RPMI8226 (cell line): ENCODE measurements at places on chromosomes 1 and 21.

GRCh38 chr1:200128944-200129879, 101.7 kb downstream of the NR5A2 start:
- DNase-seq = no peak

DNA sequence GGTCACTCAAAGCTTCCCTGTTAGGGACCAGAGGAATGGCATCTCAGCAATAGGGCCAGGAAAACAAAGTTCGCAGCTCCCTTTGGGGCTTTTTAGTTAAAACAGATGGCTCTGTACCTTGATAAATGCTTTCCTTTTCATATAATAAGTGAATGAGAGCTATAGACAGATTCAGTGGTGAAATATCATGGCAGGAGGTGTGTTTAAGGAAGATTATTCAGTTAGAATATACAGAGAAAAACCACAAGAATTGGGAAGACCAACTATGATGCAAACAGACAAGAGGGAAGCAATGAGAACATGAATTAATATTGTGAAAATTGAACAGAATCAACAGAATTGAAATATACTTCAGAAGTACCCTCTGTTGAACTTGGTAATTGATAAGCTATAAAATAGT, 379.4 kb downstream of the PLPP3 start:
- DNase-seq = no peak

GRCh38 chr1:23558140-23558871, 995 bp downstream of the ID3 start:
- DNase-seq = no peak

DNA sequence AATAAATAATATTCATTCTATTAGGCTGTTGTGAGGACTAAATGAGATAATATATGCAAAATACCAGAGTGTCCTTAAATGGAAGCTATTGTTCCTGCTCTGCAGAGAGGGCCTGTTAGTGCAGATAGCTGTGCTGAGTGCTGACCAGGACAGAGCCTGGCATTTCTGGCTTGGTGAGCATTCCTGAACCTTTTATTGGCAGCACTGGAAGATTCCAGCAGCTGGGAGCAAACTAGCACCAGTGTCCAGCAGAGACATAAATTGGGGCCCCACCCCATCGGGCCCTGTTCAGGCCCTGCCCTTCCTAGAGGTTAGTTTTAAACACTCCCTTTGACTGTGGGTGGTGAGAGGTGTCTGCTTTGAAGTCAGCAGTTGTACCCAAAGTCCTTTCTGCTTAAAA, 85.9 kb upstream of the GADD45A start:
- no peak for DNase-seq

DNA sequence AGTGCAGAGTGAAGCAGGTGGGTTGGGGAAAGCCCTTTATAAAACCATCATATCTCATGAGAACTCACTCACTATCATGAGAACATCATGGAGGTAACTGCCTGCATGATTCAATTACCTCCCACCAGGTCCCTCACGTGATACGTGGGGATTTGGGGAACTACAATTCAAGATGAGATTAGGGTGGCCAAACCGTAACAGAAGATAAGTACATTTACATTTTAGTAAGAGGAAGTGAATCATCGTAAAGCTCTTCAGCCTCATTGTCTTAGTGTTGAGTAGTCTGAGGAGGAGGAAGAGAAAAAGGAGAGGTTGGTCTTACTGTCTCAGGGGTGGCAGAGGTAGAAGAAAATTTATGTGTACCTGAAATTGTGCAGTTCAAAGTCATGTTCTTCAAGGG, 1053.4 kb upstream of the ADGRL4 start:
- DNase-seq = no peak

DNA sequence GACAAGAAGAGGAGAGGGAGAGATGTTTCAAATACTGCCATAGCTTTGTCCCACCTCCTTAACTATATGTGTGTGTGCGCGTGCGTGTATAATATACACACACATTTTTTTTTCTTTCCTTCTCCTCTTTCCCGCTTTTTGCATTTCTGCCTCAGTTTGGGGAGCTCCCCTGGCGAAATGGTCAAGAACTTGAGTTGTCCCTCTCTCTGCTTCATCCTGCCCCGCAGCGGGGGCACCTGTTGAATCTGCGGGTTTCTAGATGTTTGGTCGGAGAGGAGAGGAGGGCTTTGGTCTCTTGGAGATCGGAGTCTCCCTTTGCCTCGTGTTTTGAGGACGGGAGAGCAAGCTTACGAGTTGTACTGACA, 504 bp downstream of the SCCPDH start:
- DNase-seq = no peak

DNA sequence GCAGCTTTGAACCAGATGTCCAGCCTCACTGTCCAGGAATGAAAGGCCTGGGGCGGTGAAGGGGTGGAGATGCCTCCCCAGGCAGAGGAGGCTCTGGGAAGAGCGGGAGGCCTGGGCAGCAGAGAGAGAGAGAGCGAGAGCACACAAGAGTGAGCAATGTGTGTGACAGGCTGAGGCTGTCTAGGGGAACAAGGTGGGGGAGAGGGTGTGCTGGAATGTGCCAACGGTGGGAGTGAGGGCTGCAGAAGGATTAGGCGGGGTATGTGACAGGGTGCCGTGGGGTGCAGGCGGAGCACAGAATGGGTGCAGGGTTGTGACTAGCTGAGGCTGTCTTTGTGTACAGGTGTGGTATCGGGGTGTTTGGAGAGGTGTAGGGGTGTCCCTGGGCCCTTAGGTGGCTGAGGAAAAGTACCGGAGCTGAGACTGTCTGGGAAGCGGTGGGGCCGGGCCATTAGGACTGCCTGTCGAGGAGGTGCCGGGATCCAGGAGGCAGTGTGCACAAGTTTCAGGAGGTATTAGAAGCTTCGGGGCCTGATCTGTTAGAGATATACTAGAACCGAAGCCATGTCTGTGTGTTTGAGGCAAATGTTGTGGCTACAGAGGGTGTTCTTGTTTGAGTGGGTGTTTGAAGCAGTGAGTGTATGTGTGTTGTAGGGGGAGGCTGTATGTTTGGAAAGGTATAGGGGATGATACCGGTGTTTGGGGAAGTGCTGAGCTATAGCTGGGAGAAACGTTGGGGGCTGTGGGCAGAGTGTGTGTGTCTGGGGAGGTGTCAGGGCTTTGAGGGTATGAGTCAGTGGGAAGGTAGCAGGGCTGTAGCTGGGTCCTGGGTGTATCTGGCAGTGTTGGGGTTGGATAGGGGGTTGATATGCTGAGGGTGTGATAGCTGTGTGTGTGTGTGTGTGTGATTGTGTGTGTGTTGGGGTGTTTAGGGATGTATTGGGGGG, 9.1 kb downstream of the AHDC1 start:
- no peak for DNase-seq

DNA sequence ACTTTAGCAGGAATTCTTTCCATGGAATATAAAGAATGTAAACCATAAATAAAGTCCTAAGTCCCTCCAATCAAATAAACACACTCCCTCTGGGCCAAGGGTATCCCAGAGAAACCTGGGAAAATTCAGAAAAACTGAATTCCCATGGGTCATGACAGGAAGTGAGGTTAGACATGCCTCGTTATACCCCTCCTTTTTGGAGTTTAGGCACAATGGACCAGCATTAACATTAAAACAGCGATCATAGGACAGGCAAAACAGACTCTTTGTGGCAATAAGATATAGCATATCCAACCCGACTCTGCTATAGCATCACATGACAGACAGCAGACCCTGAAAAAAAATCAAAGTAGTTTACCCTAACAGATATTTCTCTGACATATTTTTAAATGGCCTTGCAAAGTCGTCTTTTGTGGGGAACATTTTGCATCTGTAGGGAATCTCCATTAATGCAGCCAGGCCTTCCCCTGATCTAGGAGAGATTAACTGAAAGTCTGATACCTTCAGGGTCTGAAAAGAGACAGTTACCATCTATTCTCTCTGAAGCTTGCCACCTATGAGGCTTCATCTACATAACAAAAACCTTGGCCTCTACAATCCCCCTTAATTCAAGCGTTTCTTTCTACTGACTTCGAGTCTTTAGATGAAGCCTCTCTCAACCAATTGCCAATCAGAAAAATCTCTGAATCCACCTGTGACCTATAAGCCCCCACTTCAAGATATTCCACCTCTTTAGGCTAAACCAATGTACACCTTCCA, 143.0 kb upstream of the KCNK1 start:
- no peak for DNase-seq

DNA sequence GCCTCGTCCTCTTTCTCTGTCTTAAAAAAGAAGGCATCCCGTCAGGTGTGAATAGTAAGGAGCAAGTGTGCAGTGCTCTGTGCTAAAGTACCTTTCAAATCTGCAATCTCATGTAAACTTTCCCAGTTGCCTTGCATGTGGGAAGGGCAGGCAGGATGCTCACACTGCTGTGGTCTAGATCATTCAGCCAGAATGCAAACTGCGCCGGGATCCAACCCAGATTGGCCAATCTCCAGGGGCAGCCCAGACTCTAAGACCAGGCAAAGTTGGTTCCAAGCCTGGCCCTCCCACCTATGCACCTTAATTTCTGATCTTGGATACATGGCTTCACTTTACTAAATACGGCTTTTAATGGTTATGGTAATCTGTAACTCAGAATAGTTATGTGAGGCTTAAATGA, 3.2 kb upstream of the MAP1LC3C start:
- no peak for DNase-seq

DNA sequence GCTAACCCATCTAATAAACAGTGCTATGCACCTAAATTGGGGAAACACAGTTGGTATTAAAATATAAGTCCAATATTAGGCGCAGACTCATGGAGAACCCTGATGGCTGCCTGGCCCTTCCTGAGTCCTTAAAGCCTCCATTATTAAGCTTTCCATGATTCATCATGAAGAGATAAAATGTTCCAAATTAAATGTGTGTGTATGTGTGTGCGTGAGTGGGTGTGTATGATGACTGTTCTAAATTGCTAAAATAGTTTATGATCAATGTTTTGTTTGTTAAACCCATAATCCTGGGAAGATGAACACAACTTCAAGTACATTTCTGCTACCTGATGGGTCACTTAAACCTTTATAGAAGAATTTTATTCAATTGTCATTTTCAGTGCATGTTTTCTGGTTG, 6.3 kb upstream of the RBBP5 start:
- DNase-seq = no peak

DNA sequence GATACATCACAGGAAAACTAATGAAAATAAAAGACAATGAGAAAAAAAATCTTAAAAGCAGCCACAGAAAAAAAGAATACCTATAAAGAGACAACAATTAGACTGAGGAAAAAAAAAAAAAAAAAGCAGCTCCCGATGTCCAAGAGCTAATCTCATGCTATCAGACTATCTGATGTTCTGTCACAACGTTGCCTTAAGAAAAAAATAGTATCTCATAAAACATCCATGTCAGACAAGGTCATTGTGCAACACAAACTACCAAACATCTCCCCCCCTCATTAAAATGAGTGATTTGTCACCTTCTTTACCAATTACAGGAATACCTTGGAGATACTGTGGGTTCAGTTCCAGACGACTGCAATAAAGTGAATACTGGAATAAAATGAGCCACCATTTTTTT, 68.9 kb downstream of the ZNF644 start:
- DNase-seq = no peak

GRCh38 chr1:103220631-103221041, 112.3 kb upstream of the COL11A1 start:
- DNase-seq = no peak

DNA sequence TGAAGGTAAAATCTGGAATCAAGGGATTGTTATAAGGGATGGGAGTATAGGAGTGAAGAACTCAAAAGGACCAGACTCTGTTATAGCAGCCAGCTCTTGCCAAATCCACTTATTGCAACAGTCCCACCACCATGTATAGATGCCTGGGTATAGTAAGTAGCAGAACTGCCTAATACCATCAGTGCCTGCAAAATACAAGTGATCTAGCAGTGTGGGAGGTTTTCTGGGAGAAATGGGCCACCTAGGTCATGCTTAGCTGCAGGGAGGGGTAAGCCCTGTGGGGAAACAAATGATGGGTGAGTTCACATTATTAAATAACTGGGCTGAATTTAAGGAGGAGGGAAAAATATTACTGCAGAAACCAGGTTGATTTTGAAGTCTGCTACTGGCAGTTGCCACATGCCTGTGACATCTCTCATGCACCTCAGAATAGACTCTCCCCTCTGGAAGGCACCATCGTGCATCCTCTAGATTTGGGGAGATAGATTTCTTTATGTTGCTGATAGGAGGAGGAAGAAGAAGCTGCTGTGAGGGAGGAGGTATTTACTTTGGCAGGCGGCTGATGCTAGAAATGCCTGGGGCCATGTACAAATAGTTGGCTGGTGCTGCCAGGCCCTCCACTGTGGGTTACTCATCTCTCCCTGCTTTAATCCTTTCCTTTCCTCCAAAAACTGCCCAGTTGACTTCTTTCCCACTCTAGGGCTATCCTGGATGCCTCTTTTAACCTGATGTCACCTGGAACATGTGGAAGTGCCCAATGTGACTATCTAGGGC, 27.5 kb downstream of the HLX start:
- DNase-seq = no peak

DNA sequence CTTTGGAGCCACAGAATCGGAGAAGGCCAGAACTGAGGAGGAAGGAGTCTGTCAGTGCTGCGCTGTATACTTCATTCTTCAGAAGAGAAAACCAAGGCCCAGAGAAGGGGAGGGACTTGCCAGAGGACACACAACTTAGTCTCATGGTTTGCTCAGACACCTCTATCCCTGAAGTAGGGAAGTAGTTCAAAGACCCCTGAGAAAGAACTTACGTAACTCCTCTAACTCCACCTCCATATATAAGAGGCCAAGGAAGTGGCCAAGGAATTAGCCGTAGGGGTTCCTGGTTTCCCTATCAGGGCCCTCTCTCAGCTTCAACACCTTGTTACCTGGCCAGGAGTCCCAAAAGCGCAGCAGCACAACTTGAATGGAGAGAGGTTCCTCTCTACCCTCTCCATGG, 580 bp upstream of the NECTIN4 start:
- no peak for DNase-seq

DNA sequence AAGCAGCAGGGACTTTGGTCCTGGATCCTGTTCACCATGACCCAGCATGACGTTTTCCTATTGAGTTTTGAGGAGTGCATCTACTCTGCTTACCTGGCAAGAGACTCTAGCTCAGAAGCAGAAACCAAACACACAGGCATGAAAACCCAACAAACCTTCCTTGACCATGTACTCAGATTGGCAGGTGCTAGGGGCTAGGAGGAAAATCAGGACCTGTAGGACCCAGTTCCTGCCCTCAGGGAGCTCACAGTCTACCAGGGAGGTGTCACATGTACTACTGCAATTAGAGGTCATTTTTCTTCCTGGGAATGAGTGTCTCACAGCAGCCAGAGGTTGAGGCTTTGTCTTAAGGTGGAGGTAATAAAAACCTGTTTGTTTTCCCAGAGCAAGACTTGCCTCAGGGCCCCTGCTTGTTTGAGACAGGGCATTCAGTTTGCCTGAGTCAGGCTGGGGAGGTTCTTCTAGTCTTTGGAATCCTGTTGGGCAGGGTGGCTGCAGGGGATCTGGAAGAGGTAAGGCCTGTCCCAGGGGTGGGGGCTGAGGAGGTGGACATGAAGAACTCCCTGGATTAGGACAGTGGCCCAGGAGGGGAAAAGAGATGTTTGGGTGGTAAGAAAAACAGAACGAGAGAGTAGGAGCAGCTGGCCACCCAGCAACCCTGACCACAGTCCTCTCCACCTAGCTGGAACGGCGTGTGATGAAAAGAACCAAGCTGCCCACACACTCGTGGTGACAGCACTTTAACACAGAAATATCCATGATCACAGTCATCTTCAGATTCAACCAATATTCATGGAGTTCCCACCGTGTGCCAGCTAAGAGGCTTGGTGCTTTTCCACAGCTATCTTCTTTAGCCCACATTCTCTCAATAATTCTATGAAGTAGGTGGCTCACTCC, 30.8 kb downstream of the IER5 start:
- DNase-seq = no peak
